DMS 273 treated with DMSO at 0.1 percent for 48 hours (cell line): ENCODE measurements at places on chromosomes 11 and 22.

DNA sequence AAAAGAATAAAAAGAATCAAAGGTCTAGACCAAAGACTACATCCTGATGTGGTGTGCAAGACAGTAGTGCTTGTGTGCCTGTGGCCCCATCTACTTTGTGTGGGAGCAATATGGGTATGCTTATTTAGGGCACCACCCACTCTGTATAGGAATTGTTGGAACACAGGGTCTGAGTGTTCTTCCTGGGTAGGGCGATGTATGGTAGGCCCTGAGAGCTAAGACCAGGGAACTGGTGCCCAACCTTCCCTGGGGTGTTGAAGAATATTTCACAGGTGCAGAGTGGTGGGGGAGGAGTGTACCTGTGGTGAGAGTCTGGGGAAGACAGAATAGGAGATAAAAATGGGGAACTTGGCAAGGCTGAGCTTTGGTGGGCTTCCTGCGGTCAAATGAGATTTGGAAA lies 41.9 kb downstream of the MICAL2 start:
- DNase-seq = no peak

DNA sequence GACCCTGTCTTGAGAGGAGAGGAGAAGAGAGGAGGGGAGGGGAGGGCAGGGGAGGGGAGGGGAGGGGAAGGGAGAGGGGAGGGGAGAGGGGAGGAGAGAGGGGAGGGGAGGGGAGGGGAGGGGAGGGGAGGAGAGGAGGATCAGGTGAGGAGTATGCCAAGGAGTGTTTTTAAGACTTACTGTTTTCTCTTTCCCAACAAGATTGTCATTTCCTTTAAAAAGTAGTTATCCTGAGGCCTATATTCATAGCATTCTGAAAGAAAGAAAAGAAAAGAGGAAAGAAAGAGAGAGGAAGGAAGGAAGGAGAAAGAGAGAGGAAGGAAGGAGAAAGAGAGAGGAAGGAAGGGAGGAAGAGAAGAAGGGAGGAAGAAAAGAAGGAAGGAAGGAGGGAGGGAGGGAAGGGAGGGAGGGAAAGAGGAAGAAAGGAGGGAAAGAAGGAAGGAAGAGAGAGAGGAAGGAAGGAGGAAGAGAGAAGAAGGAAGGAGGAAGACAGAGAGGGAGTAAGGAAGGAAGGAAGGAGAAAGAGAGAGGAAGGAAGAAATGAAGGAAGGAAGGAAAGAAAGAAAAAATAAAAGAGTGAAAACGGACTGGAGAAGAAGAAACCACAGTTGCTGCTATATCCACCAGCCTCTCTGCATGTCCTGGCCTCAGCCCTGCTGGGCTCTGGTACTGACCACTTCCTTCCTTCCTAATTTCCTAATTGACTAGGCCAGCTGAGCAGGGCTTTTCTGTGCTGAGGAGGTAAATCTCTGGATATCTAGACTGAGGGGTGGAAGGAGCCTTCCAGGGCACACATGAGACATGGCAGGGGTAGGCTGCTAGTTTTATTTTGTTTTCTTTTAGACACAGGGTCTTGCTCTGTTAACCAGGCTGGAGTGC lies 1.1 kb upstream of the SAA1 start:
- DNase-seq = no peak

GRCh38 chr11:77117492-77117891 lies 10.6 kb upstream of the MYO7A start:
- DNase-seq = no peak

DNA sequence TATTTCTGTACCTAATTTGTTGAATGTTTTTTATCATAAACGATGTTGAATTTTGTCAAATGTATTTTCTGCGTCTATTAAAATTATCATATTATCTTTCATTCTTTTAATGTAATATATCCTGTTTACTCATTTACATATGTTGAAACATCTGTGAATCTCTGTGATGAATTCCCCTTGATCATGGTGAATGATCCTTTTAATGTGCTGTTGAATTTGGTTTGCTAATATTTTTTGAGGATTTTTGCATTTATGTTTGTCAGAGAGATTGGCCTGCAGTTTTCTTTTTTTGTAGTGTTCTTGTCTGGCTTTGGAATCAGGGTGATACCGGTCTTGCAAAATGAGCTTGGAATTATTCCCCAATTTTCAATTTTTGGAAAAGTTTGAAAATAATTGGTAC lies 569.3 kb upstream of the CCDC179 start:
- DNase-seq = no peak

GRCh38 chr11:5684036-5684645 lies 733 bp downstream of the TRIM5 start:
- DNase-seq = no peak

GRCh38 chr11:117443266-117444186 lies 115.9 kb downstream of the CEP164 start:
- DNase-seq = no peak

DNA sequence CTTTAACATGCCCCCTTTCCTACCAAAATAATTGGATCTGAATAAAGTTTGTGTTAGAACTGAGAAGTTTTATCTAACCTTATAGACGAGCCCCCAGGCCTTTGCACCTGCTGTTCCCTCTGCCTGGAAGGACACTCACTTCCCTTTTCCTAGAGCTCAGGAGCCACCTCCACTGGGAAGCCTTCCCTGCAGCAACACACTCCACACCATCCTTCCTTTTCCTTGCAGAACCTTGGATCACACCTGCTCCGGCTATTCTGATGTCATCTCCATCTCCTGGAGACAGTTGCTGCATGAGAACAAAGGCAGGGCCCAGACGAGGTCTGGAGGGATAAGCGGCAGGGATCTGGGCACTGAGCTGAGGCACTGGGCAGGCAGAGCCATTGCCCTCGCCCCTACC lies 22.6 kb upstream of the MYOD1 start:
- DNase-seq = no peak

DNA sequence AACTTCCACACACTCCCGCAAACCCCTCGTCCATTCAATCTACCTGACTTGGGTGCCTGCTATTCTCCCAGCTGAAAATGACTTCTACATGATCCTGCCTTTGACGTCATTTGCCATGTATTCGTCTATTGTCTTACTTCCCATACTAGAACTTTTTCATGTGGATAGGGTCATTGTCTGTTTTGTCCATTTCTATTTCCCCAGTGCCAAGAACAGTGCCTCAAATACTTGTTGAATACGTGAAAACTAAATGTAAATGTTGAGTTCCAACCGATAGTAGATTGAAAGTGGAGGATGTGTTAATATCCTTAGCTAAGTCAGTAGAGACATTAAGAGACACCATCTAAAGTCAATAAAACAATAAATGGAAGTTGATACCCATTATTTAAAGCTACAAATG lies 935 bp downstream of the TRIM68 start:
- DNase-seq = no peak

DNA sequence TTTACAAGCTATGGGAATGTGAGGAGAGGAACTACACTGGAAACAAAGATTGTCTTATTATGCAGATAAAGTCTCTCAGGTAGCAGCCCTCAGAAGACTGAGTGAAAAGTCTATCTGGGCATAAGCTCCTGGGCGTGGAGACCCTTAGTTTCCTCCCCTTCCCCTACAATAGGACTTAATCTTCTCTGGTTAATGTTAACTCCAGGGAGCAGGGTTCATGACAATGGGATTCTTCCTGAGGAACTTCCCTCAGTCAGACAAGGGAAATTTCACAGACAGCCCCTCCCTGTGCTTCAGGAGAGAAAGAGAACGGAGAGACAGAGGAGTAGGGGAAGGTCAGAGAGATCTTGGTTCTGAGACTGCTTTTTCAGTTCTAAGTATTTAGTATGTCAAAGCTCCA lies 1428.6 kb downstream of the LRRC4C start:
- no peak for DNase-seq

- DNase-seq = no peak
Observed at GRCh38 chr11:1705126-1706052, 8.4 kb downstream of the KRTAP5-6 start.

DNA sequence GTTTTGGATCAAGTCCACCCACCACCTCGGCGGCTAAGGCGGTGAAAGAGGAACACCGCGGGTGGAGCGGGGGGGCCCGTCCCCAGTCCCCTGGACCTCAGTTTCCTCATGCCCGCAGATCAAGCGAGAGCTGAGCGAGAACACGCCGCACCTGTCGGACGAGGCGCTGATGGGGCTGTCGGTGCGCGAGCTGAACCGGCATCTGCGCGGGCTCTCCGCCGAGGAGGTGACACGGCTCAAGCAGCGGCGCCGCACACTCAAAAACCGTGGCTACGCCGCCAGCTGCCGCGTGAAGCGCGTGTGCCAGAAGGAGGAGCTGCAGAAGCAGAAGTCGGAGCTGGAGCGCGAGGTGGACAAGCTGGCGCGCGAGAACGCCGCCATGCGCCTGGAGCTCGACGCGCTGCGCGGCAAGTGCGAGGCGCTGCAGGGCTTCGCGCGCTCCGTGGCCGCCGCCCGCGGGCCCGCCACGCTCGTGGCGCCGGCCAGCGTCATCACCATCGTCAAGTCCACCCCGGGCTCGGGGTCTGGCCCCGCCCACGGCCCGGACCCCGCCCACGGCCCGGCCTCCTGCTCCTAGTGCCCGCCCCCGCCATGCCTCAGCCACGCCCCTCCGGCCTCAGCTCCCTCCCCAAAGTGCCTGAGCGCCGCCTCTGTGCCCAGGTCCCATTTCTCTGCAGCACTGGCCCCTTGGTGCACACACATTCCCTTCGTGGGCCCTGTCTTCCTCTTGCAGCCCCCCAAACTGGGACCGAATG lies 12.7 kb downstream of the MAFF start:
- no peak for DNase-seq

GRCh38 chr11:17746096-17746495 lies 11.5 kb downstream of the KCNC1 start:
- DNase-seq = no peak

DNA sequence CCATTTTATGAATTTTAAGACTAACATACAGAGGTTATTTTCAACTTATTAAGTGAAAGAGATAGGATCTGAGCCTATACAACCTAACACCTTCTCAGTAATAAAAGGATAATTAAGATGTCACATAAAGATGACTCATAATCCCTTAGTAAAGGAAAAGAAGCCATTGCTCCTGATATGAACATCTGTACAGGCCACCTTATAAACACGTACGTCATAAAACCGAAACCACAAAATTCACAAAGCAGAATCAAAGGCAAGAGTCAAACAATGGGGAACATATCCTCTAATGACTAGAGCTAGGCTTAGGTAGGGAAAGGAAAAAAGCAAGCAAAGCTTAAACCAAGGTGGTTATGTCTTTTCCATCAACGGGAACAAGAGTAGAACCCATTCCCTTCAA lies 103.5 kb downstream of the KCNA4 start:
- DNase-seq = no peak

DNA sequence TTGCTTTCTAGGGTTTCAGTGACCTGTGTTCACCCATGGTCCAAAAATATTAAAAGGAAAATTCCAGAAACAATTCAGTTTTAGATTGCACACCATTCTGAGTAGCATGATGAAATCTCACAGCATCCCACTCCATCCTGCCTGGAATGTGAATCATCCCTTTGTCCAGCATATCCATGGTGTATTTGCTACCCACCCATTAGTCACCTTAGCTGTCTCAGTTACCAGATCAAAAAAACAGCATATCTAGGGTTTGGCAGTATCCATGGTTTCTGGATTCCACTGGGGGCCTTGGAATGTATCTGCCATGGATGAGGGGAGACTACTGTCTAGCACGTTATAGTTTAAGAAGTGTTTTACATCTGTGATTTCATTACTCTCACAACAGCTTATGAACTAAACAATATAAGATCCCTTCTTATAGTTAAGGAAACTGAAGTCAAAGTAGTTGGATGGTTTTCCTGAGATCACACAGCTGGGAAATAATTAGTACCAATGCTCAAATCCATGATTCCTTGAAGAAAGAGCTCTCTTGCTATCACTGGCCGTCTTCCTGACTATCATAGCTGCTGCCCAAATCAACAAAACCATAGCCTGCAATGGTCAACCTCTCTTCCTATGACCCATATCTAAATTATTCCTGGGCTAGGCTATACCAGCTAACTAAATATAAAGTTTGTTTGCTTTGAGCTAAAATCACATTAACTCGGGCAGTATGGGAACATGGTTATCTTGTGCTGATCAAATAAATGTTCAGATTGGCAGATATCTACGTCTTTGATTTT lies 122.6 kb downstream of the MICAL2 start:
- no peak for DNase-seq

- no peak for DNase-seq
Observed at GRCh38 chr11:120991830-120992686, 31.8 kb upstream of the TBCEL start.

- DNase-seq = no peak
Observed at GRCh38 chr11:28962502-28962901, 854.3 kb downstream of the METTL15 start.

DNA sequence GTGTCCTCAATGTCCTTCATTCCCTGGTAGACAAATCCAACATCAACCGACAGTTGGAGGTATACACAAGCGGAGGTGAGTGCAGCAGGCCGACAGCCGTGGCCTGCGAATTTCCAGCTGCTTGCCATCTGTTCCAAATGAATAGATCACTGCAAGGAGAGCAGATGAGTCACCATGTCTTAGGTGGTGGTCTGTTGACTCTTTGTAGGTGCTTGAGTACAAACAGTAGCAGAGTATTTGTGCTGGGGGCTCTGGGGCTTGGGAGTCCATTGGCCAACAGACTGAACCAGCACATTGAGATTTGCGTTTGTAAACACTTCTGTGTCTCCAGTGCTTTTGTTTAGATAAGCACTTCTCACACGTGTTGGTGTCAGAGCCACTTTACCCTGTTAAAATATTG lies 21.1 kb downstream of the EIF3L start:
- DNase-seq = no peak
